ENCODE measurements at places on chromosomes 7 and 10. TPM values are rescaled to one million over a fixed set of nuclear protein-coding genes. Genes with fewer than 3 reads are reported as not detected.

- no peak for DNase-seq
Measured at GRCh38 chr7:129222064-129222463, 2.8 kb upstream of the AHCYL2 start.

GRCh38 chr7:105277341-105277740, 111.4 kb downstream of the SRPK2 start:
- peak; percentile 19 for DNase-seq

GRCh38 chr7:147639037-147639436, 951.5 kb upstream of the C7orf33 start:
- DNase-seq, result no peak

DNA sequence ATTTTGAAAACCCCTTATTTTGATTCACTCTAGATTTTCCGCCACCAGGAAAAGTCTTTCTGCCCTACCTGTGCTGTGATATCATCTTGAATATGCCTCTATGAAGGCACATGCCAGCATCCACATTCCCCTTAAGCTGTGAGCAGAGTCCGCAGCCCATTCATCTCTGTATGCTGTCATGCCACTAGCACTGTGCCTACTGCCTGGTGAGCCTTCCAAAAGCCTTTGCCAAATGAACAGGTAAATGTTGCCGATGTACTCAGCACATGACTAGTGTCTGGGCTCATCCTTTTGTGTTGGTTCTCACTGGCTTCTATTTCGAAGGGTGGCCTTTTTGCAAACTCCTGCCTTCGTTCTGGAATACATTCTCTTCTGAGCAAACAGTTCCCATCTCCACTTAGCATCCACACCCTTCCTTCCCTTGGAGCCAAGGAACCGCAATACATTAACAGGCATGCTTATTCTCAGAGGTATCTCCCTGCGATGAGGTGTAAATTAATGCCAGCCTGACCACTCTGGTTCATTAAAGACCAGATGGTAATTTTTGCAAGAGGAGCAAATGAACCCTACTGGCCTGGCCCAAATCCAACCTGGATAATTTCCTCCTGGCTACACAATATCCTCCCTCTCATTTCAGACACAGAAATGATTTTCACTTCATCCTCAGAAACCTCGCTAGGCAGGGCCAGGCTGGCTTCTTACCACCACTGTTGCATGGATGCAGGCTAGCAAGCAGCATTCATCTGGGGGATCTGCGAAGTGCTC, 339.7 kb upstream of the NFE2L3 start:
- DNase-seq, result no peak

DNA sequence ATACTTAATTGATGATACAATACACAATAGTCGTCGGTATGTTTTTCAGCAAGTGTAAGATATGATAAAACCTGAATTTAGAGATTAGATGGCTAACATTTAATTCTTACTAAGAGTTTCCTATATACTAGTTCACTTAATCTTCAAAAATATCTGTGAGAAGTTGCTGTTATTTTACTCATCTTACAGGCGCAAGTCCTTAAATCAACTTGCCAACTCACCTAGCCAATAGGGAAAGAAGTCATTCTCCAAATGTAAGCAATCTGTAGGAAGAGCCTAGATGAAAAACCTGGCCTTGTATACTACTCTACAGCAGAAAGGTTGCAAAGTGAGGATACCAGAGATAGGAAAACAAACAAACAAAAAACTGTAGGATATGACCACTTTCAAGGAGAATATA, 10.6 kb downstream of the CD36 start:
- no peak for DNase-seq

DNA sequence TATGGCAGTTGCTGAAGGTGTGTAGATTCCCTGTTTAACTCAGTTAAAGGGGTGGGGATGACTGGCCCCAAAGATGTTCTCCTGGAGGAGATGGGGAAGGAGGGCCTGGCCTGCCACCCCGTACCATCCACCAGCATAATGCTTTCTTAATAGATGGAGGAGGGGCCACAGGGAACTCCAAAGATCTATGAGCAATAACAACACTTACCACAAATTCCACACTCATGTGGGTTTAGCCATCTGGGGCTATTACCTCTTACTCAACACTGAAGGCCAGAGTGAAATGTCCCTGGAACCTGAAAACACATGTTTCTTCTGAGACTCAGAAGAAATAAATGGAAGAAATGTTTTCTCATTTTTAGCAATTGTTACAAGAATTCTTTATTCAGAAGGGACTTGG, 259.0 kb downstream of the CXCL12 start:
- DNase-seq, result peak; percentile 69

- no peak for DNase-seq
Measured at GRCh38 chr10:133097961-133098360, 10.2 kb downstream of the ADGRA1 start.

DNA sequence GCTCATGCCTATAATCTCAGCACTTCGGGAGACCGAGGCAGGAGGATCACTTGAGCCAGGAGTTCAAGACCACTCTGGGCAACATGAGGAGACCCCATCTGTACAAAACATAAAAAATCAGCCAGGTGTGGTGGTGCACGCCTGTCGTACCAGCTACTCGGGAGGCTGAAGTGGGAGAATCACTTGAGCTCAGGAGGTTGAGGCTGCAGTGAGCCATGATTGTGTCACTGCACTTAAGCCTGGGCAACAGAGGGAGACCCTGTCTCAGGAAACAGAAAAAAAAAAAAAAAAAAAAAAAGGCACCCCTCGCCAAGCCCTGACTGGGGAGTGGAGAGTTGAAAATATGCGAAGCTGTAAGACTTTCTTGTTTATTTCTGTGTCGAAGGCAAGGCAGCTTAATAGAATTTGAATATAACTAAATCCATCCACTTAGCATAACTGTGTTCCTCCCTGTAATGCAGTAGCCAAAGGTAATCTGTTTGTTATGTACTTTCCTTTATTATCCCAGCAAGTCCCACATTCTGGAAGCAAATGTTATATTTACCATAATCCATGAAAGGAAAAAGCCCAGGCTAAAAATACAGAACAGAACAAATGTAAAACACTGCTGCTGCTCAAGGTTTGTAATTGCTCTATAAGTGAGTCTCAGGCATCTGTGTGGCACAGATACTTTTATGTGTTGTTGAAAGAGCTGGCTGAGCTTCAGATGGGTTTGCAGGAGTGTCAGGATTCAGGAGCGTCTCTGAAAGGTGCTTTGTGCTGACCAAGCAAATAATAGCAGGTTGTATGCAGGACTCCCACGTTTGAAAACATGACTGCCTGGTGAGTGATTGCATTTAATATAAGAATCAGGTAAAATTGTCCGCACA, 127.2 kb downstream of the CELF2 start:
- no peak for DNase-seq

- no peak for DNase-seq
Measured at GRCh38 chr10:74585231-74586087, 240.9 kb upstream of the KAT6B start.

GRCh38 chr10:130747946-130748345, 563.6 kb downstream of the TCERG1L start:
- DNase-seq, result no peak

- DNase-seq, result peak; percentile 93
Measured at GRCh38 chr7:108358553-108358952, 97.7 kb downstream of the NRCAM start.

DNA sequence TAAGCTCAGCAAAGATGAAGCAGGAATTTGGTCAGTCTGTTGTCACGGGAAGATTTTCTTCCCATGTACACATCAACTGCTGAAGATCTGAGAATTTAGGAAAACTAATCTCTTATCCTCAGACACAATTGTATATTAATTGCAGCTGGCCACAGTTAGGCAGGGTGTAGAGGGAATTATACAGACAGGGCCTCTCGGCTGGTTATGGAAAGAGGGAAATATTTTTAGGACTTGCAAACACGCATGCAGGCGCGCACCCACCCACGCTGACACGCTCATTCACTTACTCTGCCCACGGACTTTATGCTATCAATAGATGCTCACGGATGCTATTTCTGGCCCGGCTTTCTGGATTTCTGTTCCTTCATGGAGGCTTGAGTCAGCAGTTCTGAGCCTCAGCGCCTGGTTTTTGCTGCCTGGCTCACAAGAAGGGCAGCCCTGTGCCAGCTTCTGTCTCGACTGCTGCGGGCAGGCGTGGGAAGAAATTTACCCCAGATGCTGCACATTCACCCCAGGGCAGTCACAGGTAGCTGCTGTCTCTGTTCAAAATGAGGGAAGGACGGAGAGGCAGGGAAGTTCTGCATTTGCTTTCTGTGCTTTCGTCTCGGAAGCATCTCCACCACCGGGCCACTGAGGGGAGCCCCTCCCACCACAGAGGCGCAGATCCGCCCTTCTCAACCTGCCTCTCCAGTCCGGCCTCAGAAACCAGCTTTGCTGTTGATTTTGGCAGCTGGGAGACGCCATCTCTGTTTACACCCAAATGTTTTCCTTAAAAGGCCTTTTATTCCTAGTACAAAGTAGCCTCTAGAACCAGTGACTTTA, 116.3 kb upstream of the BTBD16 start:
- peak; percentile 33 for DNase-seq

DNA sequence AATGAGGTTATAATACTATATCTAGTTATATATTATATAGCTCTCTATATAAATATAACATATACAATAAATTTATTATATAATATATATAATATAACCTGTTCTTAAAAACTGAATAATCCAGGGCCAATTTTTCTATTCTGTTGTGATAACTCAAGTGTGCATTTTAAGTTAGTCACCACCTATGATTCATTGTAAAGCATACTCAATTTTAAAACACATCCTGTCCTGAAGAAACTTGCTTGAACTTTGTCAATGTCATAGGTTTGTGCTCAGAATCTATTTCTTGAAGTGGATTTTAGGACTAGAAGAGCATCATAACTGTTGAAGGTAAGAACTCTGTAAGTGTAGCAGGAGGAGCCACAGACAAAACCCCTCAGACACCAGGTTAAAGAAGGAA, 1209.8 kb downstream of the REEP3 start:
- DNase-seq, result no peak

DNA sequence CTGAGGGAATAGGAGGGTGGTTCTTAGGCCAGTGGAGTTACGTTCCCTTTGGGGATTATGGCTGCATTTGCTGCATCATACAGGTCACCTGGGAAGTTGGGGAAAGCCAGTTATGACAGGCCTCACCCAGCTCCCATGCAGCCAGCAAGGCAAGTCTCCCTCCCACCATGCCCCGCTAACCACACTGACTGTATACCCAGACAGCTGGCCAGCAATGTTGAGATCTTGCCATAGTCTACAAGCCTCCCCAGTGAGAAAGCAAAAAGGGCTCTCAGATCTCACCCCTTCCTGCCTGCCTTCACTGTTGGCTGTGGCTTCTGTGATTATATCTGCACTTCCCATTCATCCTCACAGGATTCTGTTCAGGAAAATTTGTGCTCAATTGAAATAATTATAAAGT, 133.3 kb upstream of the HGF start:
- DNase-seq, result no peak

GRCh38 chr7:128831994-128832879, 2.0 kb downstream of the FLNC start:
- no peak for DNase-seq

GRCh38 chr10:79400146-79401004, 45.0 kb downstream of the ZCCHC24 start:
- DNase-seq, result no peak

DNA sequence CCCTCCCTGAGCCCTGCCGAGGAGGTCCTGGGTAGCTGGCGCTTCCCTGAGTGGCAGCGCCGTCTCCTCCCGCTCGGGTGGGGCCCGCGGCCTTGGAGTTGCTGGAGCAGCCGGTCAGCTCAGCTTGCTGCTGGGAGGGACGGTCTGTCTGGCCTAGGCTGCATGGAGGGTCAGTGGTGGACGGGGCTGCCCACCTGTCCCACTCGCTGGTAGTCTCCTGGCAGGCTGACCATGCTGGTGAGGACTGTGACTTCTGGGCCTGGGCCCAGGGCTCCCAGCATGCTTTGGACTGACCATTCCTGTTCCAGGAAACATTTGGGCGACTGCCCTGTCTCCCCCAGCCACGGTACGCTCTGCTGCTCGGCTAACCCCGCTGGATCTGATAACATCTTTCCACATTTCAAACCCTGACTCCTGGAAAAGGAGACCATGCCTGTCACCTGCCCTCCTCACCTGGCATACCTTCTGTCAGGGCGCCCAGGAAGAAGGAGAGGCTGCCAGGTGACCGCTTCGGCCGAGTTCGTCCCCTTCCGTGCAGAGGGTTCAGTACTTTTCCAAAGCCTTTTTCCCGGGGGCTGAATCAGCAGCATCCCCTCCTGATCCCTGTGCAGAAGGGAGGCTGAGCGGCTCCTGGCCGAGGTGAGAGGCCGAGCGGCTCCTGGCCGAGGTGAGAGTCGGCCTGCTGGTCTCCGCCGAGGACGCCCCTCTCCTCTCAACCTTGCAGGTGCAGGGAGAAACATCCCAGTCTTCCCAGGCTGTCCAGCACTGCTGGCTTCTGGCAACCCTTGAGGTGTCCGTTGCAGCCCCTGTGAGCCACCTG, 43.4 kb downstream of the FAM20C start:
- no peak for DNase-seq

DNA sequence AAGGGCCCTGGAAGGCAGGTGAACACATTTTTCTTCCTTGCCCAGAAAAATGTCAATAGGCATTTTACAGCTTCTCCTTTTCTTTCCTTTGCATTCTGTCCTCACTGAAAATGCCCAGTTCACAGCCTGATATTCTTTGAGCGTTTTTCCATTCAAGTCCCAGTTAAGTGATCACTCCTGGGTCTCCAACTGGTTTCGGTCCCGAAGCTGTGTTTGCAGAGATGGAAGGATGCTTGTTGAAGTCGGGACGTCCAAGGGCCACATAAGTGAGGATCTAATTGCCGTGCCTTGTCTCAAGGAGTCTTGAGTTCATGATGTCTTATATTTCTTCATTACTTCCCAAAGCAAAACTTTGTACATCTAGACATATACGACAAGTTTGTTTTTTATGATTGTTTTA, 208.7 kb upstream of the PRKCQ start:
- no peak for DNase-seq

DNA sequence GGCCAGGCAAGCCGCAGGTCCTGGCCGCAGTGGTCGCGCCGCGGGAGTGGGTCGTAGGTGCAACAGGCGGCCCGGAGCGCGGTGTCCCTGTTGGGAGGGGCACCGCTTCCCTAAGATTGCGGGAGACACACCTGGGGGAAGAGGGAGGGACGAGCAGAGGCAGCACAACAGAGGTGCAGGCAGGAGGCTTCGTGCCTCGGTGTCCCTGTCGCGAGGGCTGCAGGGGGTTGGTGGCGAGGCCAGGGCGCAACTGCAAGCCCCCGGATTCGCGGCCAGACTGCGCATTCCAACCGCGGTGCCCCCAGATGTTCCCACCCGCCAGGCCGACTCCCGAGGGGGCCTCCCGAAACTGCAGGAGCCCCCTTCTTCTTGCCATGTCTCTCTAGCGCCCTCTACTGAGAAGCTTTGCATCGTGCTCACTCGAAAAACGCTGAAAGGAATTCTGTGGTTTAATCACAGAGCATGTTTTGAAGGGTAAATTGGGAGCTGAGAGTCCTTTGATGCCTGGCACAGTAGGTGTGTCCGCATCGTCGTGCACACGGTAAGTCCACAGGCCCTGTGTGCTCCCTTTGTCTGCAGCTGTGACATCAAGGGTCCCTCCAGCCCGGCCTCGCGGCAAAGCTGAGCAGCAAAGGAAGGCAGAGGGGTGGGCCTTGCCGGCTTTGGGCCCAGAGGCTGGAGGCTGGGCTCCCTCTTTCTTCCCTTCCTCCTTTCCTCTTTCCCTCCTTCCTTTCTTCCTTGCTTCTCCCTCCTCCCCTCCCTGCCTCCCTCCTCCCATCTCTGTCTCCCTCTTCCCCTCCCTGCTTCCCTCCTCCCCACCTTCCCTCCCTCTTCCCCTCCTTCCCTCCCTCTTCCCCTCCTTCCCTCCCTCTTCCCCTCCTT, 6.2 kb upstream of the MBL2 start:
- peak; percentile 39 for DNase-seq

GNAT3 gene
- total RNA-seq, result not detected

TMEM196 gene
- not detected for total RNA-seq

LRIT2 gene
- not detected for total RNA-seq

PDE6C gene
- total RNA-seq, result not detected

ZP3 gene
- 19.0 TPM for total RNA-seq

C7orf57 gene
- total RNA-seq, result not detected

CPA4 gene
- total RNA-seq, result 21.8 TPM

STEAP1B gene
- 37.4 TPM for total RNA-seq
